ENCODE measurements at places on chromosomes 1 and 21.

GRCh38 chr1:56584910-56585528, 5.7 kb upstream of the PLPP3 start:
- DNase-seq, result no peak

DNA sequence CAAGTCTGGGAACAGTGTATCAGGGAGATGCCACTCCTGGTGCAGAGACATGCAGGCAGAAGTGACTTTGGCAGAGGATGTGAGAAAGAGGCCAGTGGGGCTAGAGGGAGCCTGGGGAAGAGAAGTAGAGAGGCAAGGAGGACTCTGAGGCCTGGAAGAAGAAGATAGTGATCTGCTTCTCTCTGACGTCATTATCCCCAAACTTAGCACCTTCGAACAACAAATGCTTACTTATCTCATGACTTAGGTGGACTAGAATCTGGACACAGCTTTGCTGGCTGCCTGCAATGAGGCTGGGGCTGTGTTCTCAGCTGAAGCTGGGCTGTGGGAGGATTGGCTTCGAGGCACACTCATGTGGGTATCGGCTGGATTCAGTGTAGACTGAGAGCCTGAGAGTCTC, 44.5 kb upstream of the ZNF678 start:
- no peak for DNase-seq

DNA sequence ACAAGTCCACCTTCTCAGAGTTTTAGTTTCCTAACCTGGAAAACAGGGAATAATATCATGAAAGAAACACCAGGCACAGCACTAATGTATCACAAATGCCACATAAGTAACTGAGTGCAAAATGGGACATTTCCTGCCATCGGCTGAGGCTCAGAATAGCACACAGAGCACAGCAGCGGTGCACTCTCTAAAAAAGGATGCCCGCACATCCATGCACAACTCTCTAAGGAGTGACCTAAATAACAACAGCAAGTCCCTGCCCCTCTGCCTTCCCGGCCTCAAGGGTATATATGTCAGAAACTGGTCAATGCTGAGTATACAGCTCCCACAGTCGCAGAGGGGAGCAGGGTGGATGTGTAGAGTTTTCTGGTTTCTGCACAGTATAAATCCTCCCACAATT, 100.1 kb upstream of the ERG start:
- no peak for DNase-seq

- DNase-seq, result no peak
Observed at GRCh38 chr1:119600561-119600960, 47.5 kb downstream of the ZNF697 start.

- DNase-seq, result no peak
Observed at GRCh38 chr1:202579806-202580205, 130.4 kb downstream of the SYT2 start.

All from T-helper 1 cell (primary cell).